ENCODE measurements at places on chromosomes 4 and X. TPM values are rescaled to one million over a fixed set of nuclear protein-coding genes. Genes with fewer than 3 reads are reported as not detected.

Gene HSD17B13
- 0.49 TPM for polyA plus RNA-seq

Gene NSD2
- polyA plus RNA-seq, result 49.6 TPM

Gene REELD1
- polyA plus RNA-seq, result 0.45 TPM

Gene COPS4
- 51.2 TPM for polyA plus RNA-seq

Gene FAM47A
- polyA plus RNA-seq, result not detected

Gene FATE1
- 0.09 TPM for polyA plus RNA-seq

Gene PTCHD1
- 0.66 TPM for polyA plus RNA-seq

Gene CC2D2A
- 16.4 TPM for polyA plus RNA-seq

Gene SLC4A4
- 11.2 TPM for polyA plus RNA-seq

Gene ADH1C
- 40.5 TPM for polyA plus RNA-seq

Gene PACRGL
- polyA plus RNA-seq, result 20.8 TPM

Gene UGT2B10
- 0.25 TPM for polyA plus RNA-seq

Gene TRAM1L1
- polyA plus RNA-seq, result 2.8 TPM

Gene SLC34A2
- polyA plus RNA-seq, result 2.0 TPM

Gene NWD2
- 0.64 TPM for polyA plus RNA-seq

Gene SAGE1
- polyA plus RNA-seq, result not detected

Gene EREG
- polyA plus RNA-seq, result 6.8 TPM

Gene DMP1
- polyA plus RNA-seq, result not detected

Gene MAGEC1
- polyA plus RNA-seq, result not detected

Gene DCHS2
- polyA plus RNA-seq, result 1.2 TPM

Gene MAGEA11
- polyA plus RNA-seq, result not detected

Gene AADAT
- polyA plus RNA-seq, result 35.3 TPM

Data from large intestine (tissue), 12 donors.